ENCODE measurements at places on chromosomes 1 and 21.

DNA sequence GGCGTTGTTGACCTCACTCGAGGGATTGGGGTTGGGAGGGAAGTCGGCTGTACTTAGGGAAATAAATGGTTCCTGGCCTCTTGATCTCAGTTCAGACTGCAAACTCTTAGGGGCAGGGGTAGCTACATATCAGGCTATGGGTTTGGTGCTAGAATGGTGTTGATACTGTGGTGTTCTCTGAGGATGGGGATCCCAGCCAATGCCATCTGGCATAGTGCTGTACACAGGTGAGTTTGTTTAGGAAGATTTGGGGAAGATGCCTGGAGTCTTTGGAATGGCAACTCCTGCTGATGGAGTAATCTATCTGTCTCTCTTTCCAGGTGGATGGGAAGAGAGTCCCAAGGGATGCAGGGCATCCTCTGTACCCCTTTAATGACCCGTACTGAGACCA lies 14.3 kb upstream of the NASP start:
- DNase-seq = no peak

GRCh38 chr1:233327651-233328141 lies at the start of gene MAP3K21:
Gene MAP3K21, plus strand, starts transcription at chr1:233327724. Its CDS starts 305 bp downstream, at chr1:233328029.
- DNase-seq = no peak

GRCh38 chr21:36508948-36509347 lies 29.0 kb upstream of the CLDN14 start:
- no peak for DNase-seq

- DNase-seq = no peak
These were observed 1.3 kb upstream of the TOMM20 start for GRCh38 chr1:235129774-235130570.

DNA sequence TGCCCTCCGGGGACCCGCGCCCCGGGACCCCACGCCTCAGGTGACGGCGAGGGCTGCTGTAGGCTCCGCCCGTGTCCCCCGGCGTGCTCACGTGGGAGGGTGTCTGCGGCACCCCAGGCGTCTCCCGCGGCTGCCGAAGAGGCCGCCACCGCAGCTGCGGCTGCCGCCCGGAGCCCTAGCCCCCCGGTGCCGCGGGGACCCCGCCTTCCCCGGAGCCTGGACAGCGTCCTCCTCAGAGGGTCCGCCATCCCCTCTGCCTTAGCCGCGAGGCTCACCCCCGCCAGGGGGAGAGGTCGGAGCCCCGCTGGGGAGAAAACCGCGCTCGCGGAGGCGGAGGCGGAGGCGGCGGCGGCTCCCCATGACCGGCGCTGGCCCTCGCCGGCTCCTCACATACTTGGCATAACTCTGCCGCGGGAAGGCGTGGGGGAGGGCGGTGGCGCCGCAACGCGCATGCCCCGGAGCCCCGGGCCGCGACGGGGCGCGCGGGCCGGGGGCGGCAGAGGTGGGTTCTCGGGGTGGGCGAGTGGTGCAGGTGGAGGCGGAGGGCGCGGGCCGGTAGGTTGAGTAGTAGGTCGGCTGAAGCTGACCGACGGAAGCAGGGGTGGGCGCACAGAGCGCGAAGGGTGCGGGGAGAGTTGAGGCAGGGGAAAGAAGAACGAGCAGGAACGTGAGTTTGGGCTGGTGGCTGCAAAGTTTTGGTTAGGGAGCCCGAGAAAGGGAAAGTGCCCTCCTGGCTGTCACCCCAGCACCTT lies 700 bp upstream of the SYDE2 start:
- peak; percentile 69 for DNase-seq

- no peak for DNase-seq
These were observed 12.3 kb downstream of the CCDC185 start for GRCh38 chr1:223405507-223405906.

- DNase-seq = peak; percentile 32
These were observed 723 bp upstream of the GNAI3 start for GRCh38 chr1:109547463-109548320.

DNA sequence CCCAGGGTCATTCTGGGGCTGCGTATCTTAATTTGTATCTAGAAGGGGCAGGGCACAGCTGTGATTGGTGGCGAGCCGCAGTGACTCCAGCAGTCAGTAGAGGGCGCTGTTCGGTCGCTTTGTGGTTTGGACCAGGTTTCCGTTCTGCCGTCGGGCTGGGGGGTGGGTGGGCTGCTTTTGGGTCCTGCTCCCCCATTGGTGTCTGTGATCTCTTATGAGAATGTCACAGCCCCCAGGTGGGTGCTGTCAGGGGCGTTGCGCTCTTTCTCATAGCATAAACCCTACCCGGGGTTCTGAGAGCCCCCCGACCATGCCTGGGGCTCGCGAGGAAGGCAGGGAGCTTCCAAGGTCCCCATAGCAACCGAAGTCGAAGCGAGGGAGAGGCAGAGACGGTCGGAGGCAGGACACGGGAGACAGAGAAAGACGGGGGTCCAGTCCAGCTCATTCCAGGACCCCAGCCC lies 5.4 kb downstream of the TFF3 start:
- peak; percentile 81 for DNase-seq

GRCh38 chr1:4724695-4725250 lies 70.4 kb downstream of the AJAP1 start:
- DNase-seq = no peak

GRCh38 chr1:50841791-50842387 lies 118.2 kb downstream of the FAF1 start:
- no peak for DNase-seq

DNA sequence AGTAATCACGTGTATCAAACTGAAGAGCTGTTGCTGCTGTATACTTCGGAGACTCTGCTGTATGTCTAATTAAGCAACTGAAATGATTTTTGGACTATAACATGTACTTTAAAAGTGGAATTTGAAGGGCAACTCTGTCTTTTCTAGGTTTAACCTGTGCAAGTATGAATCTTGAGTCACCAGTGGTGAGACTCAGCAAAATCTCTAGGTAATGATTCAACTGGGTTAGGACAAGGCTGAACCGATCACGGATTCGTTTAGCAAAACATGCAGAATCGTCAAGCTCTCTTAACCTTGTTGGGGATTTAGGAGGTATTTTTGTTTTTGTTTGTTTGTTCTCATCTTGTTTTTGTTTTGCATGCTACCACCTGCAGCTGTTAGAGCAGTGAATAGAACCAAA lies 149.6 kb downstream of the CYYR1 start:
- no peak for DNase-seq

Data from HAP-1 (cell line).